Inflammatory macrophage (primary cell): ENCODE measurements at places on chromosomes 13 and 19.

DNA sequence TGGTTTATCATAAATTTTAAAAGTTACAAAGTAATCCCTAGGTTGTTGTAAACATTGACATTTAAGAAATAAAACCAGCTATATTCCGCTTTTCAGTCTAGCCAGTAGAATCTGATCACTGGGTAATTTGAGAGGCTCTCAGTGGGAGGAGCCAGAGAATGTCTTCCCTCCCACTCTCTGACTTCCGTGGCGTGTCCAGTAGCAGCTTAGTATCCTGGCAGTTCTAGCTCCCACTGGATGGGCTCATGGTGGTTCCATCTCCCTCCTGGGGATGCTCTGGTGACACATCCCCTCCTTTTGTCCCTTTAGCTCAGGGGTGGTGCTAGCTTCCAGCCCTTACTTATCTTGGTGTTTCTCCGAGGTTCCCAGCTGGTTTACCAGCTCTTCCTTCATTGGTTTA, 34.5 kb downstream of the MTUS2 start:
- no peak for DNase-seq

DNA sequence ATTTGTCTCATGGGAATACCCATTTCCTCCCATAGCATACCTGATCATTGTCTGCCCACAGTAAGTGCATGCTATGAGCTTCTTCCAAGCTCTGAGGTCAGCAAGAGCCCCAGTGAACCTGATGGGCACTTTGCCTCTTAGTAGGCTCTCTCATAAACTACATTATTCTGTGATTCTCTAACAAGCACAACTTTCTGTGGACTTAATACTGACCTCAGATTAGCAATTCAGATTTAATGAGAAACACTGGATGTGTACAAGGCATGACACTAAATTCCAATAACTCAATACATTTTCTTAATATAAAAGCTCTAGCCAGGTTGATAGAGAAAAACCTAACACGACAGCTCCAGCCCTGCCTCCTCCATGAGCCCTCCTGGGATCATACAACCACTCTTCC, 23.3 kb upstream of the STARD13 start:
- no peak for DNase-seq

- DNase-seq = no peak
Measured at GRCh38 chr13:25783601-25784024, 268.2 kb downstream of the SHISA2 start.

DNA sequence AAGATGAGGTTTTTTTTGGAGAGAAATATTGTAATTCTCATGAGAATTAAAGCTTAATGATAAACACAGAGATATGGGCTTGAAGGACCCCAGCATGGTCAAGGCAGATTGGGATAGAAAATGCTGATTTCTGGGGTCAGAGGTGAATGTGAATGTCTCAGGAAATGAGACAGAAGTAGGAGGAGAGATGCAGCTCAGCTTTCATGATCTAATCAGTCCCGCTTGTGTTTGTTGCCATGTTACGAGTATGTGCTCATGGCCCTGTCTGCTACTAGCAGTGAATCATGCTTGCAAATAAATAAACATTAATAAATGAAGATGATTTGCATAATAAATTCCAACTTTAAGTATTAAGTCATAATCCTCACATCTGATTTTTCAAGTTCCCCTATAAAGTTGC, 23.0 kb upstream of the NDFIP2 start:
- no peak for DNase-seq

DNA sequence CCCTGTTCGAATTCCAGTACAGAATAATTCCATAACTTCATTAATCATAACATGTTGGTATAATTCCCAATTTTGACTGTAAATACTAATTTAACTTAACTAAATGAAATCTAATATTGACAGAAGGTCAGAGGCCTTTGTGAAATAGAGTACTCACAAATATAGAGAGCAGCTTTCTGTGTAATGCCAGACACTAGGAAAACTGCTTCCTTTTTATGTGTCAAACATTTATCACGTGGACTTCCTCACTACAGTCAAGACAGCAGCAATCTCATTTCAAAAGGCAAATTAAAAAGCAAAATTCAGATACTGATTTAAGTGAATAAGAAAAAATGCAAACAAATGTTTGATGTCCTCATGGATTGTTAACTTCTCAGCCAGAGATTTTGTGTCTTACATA, 13.1 kb downstream of the ITM2B start:
- DNase-seq = peak; percentile 45

DNA sequence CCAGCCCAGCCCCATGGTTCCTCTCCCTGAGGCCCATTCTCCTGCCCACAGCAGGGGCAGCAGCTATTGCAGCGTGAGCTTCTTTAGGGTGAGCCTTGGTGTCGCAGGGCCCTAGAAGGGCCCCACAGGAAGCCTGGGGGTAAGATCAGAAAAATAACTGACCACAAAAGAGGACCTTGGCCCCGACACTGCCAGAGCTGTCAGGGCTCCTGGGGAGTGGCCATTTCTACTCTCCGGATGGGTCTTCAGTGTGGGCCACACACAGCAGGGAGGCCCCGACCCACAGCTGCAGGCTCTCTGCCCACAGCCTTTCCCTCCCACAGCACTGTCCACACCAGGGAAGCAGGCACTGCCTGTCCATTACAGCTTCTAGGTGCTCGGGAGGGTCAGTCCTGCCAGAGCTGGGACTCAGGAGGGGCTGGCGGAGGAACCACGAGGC, 3.5 kb upstream of the SIGLEC8 start:
- DNase-seq = peak; percentile 63

DNA sequence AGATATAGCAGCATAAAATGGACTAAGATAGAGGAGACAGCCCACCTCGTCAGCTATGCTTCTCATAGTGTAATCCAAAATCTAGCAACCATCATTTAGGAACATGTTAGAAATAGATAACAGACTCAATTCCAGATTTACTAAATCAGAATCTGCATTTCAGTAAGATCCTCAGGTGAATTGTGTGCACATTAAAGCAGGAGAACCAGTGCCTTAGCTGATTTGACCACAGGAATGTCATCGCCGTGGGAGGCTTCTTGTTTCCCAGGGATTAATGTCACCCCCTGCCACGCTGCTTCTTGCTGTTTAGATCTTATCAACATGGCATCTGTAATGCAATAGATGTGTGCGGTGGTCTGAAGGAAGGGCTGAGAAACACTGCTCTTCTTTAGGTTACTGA, 84.0 kb downstream of the GPC5 start:
- DNase-seq = no peak
